Osteocyte (in vitro differentiated cells): ENCODE measurements at places on chromosomes 12 and 14.

GRCh38 chr12:145369-145960 lies 68.5 kb downstream of the SLC6A12 start:
- no peak overlapping the region for H3K27ac ChIP-seq
- H3K36me3 ChIP-seq = no peaks in the 10 kb centered on the region
- no peak for DNase-seq
- peaks cover 59% of the 10 kb centered on the region for H3K27me3 ChIP-seq

- no peak overlapping the region for H3K27ac ChIP-seq
- H3K4me3 ChIP-seq = no peak overlapping the region
- no peak for DNase-seq
- no peaks in the 10 kb centered on the region for H3K4me1 ChIP-seq
Measured at GRCh38 chr12:118498171-118498570, 121.8 kb downstream of the SUDS3 start.

DNA sequence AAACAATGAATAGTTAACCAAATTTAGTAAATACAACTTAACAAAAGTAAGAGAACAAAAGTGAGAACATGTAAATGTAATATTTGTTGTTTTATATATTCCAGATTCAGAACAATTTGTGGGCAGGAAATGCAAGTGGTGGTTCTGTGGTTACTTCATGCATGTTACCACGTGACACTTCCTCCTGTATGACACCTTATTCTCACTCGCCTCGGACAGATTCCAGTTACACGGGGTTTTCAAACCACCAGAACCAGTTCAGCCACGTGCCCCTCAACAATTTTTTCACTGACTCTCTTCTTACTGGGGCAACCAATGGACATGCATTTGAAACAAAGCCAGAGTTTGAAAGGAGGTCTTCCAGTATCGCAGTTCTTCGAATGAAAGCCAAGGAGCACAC lies 21.0 kb downstream of the ALX1 start:
- peaks cover 18% of the 10 kb centered on the region for H3K27me3 ChIP-seq
- H3K4me1 ChIP-seq = no peaks in the 10 kb centered on the region
- no peak for DNase-seq
- H3K27ac ChIP-seq = no peak overlapping the region

DNA sequence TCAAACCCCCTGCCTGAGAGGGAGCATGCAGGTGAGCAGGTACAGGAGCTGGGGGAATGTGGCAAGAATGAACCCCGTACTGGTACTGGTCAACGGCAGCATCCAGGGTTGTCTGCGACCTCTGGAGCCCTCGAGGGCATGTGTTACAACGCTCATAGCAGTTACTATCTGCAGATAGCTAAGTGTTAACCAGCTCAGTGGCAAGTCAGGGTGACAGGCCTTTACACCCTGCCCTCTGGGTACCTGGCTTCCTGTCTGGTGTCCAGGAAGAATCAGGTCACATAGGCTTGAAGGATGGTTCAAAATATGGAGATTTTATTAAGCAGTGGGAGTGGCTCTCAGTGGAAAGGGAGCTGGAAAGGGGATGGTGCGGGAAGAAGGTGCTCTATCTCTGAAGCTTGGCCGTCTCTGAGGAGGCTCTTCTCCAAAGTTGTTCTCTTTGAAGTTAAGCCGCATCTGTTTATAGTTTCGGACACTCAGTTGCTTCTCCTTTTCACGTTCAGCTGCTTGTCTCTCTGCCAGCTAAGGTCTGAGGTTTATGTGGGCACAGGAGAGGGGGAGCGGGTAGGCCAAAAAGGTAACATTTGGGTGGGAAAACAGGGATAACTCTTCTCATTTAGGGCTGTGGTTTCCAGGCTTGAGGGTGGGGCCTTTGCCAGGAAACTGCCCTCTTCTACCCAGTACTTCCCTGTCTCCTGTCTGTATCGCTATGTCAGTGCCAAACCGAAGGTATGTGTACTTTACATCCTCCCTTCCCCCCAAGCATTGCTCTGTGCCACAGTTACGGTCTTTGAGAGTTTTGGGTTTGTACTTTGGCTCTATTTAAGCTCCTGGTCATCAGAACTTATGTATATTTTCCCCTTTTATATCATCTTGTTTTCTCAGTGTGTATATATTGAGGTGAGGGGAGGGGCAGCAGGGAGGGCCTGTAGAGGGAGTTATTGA lies 305.8 kb downstream of the RGS6 start:
- H3K27me3 ChIP-seq = no peaks in the 10 kb centered on the region
- no peak overlapping the region for H3K4me3 ChIP-seq
- no peak overlapping the region for H3K27ac ChIP-seq
- no peaks in the 10 kb centered on the region for H3K4me1 ChIP-seq
- DNase-seq = no peak

DNA sequence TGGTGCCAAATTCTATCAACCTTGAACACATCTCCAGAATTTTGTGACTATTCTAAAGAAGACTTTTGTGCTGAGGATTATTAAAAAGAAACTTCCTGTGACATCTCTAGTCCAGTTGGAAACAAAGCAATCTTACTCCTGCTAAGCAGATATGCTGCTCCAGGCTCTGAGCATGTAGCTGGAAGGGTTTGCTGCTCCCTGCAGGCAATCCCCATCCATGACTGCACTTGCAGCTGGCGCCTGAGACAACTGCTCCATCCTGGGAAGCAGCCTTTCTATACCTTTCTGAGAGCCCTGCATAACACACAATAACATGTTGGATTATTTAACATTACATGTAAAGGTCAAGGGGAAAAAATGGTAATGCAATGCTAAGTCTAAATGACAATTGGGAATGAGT lies 105.1 kb downstream of the NDUFA12 start:
- no peaks in the 10 kb centered on the region for H3K4me1 ChIP-seq
- no peak overlapping the region for H3K4me3 ChIP-seq
- peaks cover 7% of the 10 kb centered on the region for H3K27me3 ChIP-seq
- no peaks in the 10 kb centered on the region for H3K36me3 ChIP-seq
- H3K27ac ChIP-seq = no peak overlapping the region
- no peak for DNase-seq

DNA sequence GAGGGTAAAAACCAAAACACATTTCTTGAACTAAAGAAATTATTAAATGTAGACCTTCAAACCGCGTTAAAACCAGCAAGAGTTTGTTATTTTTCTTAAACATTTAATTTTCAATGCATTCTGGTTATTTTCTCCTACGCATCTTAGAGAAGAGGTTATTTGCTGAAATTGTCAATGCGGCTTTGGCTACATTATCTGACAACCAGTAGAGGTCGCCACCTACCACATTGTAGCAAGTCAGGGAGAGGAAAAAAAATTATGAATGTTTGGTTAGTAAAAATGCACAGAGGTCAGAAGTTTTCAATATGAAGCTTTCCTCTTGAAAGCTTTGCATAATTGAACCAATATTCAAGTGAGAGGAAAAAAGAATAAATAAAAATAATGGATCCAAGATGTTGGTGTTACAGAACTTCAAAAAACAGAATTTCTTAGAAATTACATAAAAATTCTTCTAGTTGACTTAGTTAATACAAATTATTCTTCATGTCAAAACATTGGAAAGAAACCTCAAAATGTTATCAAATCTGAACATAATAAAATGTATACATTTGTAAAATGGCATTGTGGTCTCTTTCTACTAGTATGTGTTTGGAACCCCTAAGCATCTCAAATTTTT lies 159.4 kb upstream of the TMTC2 start:
- no peak overlapping the region for H3K27ac ChIP-seq
- no peaks in the 10 kb centered on the region for H3K4me1 ChIP-seq

- no peaks in the 10 kb centered on the region for H3K36me3 ChIP-seq
- no peak overlapping the region for H3K27ac ChIP-seq
- peaks cover 15% of the 10 kb centered on the region for H3K4me1 ChIP-seq
- H3K4me3 ChIP-seq = no peak overlapping the region
- no peak for DNase-seq
Measured at GRCh38 chr12:117671734-117672133, 297.1 kb downstream of the KSR2 start.

DNA sequence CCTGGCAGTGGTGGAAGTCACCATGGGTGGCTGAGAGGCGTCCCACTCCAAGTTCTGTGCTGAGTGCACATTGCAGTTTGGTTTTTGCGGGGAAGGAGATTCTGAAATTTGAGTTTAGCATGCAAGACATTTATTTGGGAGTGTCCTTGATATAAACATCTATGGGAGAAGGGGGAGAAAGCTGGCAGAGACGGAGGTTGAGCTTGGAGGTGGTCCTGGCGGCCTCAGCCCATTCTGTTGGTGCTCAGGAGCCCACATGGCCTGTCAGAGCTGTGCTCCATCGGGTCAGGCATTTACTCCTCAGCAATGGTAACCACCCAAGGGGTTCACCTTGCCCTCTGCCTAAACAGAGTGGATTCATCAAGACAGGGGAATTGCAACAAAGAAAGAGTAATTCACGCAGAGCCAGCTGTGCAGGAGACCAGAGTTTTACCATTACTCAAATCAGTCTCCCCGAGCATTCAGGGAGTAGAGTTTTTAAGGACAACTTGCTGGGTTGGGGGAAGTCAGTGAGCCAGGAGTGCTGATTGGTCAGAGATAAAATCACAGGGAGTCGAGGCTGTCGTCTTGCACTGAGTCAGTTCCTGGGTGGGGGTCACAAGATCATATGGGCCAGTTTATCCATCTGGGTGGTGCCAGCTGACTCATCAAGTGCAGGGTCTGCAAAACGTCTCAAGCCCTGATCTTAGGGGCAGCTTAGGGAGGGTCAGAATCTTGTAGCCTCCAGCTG lies 323.3 kb upstream of the TMEM132C start:
- H3K4me3 ChIP-seq = no peak overlapping the region
- no peaks in the 10 kb centered on the region for H3K27me3 ChIP-seq
- H3K36me3 ChIP-seq = no peaks in the 10 kb centered on the region
- H3K27ac ChIP-seq = no peak overlapping the region

DNA sequence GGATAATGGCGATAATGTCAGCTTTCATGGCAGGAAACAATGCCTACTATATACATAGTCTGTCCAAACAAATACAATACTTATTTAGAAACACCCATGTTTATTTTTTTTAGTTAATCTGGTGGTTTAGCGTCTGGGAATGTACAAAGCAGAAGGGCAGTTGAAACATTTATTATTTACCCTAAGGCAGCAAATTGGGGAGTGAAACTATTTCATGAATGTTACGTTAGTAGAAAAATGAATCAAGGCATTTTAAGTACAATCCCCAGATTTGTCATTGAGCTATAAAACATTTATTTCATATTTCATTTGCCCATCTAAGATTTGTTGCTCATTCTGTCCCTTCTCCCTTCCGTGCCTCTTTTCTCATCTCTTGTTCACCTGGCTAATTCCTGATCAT lies 87.1 kb upstream of the ATF1 start:
- no peak for DNase-seq
- H3K27ac ChIP-seq = peak overlapping the region; percentile 75
- H3K36me3 ChIP-seq = peaks cover 29% of the 10 kb centered on the region
- no peak overlapping the region for H3K4me3 ChIP-seq
- H3K27me3 ChIP-seq = no peaks in the 10 kb centered on the region
- peaks cover 51% of the 10 kb centered on the region for H3K4me1 ChIP-seq

DNA sequence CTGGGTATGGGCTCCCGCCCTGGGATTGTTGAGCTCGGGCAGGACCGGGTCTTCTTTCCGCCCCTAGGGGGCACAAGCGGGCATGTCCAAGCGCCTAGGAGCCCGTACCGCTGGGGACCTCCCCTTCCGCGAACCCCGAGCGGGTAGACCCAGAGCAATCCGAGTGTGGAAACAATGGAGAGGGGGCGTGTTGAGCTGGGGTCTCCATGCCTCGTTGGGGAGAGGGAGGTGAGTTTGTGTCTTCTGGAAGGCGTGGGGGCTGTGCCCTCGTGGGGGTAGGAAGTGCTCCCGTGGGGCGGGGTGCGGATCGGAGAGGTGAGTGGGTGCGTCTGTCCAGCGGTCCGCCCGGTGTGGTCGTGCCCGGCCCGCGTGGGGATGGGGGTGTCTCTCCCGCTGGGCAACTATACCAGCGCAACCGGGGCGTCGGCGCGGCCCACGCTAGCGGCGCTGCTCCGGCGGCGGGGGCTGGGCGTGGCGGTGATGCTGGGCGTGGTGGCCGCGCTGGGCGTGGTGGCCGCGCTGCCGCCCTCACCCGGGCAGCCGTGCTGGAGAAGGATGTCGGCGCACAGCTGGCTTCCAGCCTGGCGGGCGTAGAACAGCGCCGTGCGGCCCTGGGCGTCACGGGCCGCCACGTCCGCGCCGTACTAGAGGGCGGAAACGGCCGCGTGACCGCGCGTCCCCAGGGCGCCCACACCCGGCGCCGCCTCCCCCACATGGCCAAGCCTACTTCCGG lies 12.2 kb downstream of the AGAP2 start:
- peaks cover 7% of the 10 kb centered on the region for H3K27me3 ChIP-seq
- H3K36me3 ChIP-seq = peaks cover 8% of the 10 kb centered on the region
- H3K4me3 ChIP-seq = peak overlapping the region; percentile 99
- peak; percentile 95 for DNase-seq

DNA sequence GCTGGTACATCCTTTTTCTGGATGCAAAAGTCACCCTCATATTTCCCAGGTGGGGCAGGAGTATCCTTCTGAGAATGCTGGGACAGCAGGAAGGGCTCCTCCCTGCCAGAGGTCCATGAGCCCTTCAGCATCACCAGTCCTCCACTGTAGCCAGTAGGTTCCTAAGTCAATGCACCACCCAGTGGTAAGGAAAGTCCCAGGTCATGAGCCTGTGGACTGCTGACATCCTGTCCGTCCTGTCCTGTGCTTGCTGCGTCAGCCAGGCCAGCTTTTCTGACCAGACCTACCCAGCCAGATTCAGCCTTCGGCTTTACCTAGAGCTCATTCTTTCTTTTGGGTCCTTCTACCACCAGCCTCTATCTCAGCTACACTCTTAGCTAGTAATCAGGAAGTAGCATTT lies 23.0 kb upstream of the ACTN1 start:
- H3K27ac ChIP-seq = no peak overlapping the region
- H3K36me3 ChIP-seq = no peaks in the 10 kb centered on the region
- H3K4me1 ChIP-seq = peaks cover 23% of the 10 kb centered on the region
- H3K27me3 ChIP-seq = no peaks in the 10 kb centered on the region

- peak overlapping the region; percentile 92 for H3K27ac ChIP-seq
- peaks cover 27% of the 10 kb centered on the region for H3K4me1 ChIP-seq
- no peak for DNase-seq
- peak overlapping the region; percentile 38 for H3K4me3 ChIP-seq
- no peaks in the 10 kb centered on the region for H3K36me3 ChIP-seq
- H3K27me3 ChIP-seq = no peaks in the 10 kb centered on the region
Measured at GRCh38 chr14:75267141-75267721, 11.4 kb upstream of the FOS start.

- no peak for DNase-seq
- H3K4me1 ChIP-seq = no peaks in the 10 kb centered on the region
- no peak overlapping the region for H3K27ac ChIP-seq
- no peaks in the 10 kb centered on the region for H3K36me3 ChIP-seq
- no peak overlapping the region for H3K4me3 ChIP-seq
- peaks cover 18% of the 10 kb centered on the region for H3K27me3 ChIP-seq
Measured at GRCh38 chr12:64534672-64535199, 75.6 kb upstream of the RASSF3 start.
